ENCODE measurements at places on chromosomes 16 and 17.

GRCh38 chr16:1079786-1080525 is 7.4 kb downstream of the SSTR5 start:
- no peak for DNase-seq

GRCh38 chr16:54964239-54964638 is 33.6 kb downstream of the IRX5 start:
- no peak for DNase-seq

DNA sequence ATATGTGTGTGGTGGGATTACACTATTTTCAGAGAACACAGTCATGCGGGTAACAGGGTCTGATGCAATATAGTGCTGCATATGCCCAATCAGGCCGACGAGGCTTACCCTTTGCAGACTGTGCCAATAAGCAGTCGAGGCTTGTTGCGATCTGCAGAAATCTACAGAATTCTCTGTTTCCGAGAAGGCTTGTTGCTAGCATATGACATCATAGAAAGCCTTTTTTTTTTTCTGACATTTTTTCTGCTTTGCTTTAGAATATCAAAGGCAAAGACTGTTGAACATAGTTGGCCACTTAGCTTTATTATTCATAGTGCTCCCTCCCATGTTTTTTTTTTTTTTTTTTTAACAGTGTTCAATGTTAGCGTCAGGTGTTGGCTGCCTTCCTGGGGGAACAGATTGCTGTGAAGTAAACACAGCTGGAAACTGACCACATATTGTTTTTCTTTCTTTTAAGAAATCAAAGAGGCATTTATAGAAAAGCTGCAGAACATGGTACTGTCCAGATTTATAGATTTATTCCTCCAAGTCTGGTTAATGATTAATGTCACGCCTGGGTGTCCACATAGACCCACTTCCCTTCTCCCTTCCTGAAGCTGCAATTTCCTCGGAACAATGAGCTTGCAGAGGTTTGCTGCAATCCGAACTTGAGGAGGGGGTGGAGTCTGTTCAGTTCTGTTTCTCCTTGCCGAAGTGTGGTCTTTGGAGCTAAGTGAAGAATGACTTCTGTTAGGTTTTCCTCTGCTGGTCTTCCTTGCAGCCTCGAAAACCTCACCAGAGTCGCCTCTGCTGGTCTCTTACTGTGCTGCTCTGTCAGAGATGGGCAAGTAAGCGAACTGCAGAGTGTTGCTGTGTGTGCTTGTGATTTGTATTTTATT is 87.3 kb downstream of the MAP2K6 start:
- DNase-seq, result no peak

DNA sequence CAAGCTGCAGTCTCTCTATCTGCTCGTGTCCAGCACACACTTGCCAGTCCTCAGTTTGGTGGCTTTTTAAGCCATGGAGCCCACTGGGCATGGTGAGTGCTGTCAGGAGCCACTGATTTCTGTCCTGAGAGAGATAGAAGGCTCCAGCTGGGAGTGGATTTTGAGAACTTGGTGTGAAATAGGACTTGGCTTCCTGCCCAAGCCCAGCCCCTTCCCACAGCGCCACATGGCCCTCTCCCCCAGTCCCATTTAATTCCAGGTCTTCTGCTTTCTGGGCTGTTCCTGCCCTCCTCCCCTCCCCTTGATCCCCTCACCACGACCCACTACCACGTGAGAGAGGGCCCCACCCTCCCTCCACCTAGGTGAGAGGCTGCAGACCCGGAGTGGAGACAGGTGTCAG is 14.4 kb upstream of the ABCC3 start:
- no peak for DNase-seq

DNA sequence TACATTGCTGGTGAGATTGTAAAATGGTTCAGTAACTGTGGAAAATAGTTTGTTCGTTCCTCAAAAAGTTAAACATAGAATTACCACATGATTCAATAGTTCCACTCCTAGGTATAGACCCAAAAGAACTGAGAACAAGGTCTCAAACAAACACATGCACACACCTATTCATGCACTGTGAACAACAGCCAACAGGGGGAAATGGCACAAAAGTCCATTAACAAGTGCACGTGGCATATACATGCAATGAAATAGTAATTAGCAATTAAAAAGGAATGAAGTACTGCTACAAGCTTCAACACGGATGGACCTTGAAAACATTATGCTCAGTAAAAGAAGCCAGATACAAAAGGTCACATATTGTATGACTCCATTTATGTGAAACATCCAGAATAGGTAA is 23.8 kb downstream of the SDK2 start:
- no peak for DNase-seq

GRCh38 chr17:80539022-80539641 is 5.5 kb upstream of the RPTOR start:
- DNase-seq, result no peak

DNA sequence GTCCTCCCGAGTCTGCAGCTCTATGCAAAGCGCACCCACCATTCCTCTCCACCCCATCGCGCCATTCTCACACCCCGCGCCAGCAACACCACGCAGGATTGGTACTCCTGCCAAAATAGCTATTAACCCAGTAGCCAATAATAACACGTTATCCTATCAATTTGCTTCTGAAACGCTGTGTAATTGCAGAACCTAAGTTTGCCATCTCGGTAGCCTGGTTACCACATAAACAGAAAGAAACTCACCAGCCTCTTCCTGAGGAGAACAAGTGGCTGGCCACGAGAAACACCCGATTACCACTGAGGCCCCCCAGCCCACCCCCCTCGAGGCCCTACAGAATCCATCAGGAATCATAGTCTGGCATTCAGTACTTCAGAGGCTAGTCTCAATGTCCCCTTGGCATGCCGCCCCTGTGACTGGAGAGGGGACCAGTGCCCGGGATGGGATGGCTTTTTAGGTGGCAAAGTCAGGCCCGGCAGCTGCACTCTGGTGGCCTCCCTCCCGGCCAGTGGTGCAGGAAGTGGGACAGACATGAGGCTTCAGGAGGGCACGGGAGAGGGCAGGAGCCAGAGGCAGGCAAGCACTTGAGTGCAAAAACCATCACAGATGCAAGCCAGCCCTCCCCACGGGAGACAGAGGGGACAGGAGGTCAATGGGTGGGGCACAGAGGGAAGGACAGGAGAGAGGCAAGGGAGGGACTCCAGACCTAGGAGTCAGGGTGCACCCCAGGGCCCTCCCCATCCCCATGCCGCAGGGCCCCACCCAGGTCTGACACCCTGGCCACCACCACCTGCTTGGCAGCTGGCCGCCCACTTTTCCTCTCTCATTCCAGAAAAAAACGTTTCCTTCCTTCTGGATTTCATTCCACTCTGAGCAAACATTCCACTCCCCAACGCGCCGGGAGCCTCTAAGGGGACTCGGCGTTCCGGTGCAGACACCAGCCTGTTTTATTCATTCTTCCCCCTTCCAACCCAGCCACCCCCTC is 192.5 kb downstream of the ZNF423 start:
- DNase-seq, result no peak

- DNase-seq, result no peak
Observed at GRCh38 chr17:13735444-13735843, 133.7 kb upstream of the HS3ST3A1 start.

DNA sequence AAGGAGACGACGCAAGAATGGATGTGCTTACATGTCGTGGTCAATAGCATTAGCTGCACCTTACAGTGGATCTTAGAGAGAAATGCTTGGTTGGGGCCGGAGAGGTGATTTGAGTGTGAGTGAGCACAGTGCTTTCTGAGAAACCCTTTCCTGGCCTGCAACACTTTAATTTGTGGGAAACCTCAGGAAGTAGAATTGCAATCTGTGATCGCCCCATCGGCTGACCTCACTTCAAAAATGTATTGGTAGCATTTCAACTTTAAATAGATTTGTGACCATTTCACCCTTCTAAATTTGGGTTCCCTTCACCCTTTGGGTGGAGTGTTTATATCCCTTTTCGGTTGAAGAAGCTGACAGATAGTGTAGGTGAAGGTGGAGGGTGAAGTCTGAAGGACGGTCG is 13.2 kb downstream of the PRKCB start:
- DNase-seq, result no peak

DNA sequence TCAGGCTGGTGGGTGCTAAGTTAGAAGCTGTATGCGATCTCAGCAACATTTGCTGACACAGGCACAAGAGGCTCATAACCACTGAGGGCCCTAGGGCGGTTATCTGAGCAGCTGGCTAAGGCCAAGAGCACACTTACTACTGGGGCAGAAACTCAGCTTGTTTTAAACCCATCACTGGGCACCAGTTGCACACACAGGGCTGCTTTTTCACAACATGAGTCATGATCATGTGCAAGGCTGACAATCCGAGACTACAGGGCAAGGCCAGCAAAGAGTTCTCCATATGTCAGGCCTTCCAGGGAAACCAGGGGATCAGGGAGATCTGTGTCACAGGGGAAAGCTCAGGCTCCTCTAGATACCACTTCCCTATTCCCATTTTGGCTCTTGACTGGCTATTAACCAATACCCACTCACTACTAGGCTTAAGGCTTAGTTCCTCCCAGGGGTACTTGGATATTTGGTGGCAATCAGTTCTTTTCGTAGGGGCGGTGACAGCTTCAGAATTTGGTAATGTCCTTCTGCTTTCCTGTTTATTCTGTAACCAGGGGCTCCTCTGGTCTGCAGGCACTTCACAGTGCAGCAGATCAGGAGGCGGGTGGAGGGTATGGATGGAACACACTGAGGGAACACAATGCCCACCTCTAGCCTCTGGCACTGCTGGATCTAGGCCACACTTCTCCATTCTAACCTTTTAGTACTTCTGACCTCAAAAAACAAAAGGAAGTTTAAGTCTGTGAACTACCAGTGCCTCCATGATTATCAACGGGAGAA is 44.9 kb upstream of the ERN1 start:
- no peak for DNase-seq

- no peak for DNase-seq
Observed at GRCh38 chr16:47965439-47965838, 190.4 kb downstream of the ABCC12 start.

DNA sequence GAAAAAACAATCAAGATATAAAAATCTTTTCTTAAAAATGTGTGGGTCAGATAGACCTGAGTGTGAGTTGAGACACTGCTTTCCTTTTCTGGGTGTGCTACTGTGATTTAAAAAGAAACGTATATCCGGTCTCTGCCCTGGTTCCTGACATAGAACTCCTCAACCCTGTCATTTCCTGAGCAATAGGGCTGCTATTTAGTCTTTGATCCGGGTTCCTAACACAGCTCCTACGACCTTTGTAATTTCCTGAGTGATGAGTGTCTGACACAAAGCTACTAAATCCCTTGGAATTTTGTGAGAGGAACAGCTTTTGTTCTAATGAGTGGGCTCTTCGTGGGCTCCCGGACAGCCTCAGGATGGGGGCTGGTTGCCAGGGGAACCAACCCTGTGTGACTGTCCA is 93.9 kb upstream of the FA2H start:
- no peak for DNase-seq

DNA sequence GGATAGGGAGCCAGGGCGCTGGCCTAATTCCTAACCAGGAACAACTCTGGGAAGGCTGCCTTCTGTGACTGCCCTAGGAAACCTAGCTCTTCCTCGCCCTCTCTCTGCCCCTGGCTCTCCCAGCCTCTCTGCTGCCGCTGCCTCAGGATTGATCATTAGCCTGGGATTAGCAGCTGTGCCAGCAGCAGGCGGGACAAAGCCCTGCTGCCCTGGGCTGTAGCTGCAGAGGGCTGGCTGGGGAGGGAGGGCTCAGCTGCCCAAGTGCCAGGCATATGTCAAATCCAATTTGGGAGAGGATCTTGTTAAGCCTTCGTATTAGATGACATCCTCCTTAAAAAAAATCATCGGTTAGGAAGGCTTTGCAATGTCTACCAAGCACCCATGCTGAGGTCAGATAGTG is 144.8 kb upstream of the CCL2 start:
- DNase-seq, result no peak

- no peak for DNase-seq
Observed at GRCh38 chr16:88318521-88318920, 64.2 kb upstream of the ZNF469 start.

- DNase-seq, result no peak
Observed at GRCh38 chr16:3938471-3938842, 57.9 kb upstream of the CREBBP start.

GRCh38 chr16:85607796-85608514 is 5.2 kb upstream of the GSE1 start:
- no peak for DNase-seq

DNA sequence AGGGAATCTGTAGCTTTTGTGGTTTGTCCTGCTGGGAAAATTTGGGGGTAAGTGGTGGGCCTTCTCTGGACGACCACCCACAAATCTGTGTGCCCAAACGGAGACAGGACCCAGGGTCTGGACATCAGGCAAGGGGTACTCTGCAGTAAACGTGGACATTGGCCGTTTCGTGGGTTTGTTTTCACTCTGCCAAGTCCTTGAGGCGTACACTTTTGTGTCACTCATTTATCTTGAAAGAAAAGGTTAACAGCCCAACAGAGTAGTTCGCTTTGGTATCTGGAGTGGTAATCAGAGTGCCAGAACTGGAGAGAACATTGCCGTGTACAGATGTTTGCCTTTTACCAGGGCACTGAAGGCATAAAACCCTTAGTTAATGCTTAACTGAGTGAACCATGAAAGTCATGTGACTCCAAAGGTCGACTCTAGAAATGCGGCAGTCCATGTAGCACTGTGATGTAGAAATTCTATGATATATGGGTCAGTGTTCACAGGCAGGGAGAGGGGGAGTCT is 15.4 kb downstream of the NAA60 start:
- no peak for DNase-seq

GRCh38 chr17:44308320-44308818 is at the start of gene RUNDC3A:
RUNDC3A (plus strand) TSS chr17:44308601; CDS start chr17:44308833, 232 bp downstream.
- peak; percentile 85 for DNase-seq

DNA sequence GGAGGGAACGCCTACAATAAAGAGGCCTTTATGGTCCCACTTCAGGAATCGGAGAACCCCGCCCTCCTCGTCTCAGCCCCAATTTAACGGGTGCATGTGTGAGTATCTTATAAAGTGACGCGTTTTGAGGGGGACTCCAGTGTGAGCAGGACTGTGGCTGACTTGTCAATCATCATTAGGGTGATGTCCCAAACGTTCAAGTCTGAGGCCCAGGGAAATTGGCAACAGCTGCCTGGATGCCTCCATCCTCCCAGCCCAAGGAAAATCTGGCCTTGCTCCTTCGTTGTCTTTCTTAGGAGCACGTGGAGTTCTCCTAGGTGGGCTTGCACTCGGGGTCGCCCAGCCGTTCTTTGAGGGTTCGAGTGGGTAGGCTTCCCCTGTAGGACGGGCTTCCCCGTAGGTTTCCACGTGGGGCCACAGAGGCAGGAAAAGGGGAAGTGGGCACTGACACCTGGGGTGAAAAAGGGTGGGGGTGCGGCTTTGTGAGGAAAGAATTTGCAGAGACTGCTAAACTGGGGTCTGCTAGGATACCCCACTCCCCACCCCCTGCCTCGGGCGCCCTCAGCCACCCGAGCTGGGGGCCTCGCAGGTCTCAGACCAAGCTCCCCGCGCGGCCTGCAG is 561 bp upstream of the HERPUD1 start:
- no peak for DNase-seq

- DNase-seq, result no peak
Observed at GRCh38 chr17:65115839-65116238, 21.3 kb upstream of the RGS9 start.

- DNase-seq, result no peak
Observed at GRCh38 chr16:48103591-48103990, 52.2 kb downstream of the ABCC12 start.
